Right ventricle myocardium inferior (tissue), 1 donor: ENCODE measurements at places on chromosomes 4 and X. TPM values are rescaled to one million over a fixed set of nuclear protein-coding genes. Genes with fewer than 3 reads are reported as not detected.

DNA sequence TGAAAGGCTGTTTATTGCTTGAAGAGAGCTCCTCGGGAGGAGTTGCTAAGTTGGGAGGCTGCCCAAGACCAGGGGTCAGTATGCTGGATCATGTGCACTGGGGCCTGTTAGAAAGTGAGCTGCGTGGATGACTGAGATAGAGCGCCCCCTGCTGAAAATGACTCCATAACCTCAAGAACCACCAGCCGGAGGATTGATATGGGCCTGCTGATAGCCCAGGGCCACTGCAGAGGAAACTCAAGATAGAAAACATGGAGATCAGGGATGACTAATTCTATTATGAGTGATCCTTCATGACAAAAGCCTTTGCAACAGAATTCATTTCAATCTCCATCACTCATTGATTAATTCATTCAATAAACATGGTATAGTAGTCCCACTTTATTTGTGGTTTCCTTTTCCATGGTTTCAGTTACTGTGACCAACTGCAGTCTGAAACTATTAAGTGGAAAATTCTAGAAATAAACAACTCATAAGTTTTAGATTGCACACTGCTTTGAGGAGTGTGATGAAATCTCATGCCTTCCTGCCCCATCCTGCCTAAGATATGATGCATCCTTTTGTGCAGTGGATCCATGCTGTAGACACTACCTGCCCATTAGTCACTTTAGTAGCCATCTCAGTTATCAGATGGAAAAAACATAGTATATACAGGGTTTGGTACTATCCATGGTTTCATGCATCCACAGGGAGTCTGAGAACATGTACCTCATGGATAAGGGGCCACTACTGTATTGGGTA lies 126.7 kb upstream of the MBNL3 start:
- DNase-seq: no peak

- no peak for DNase-seq
Measured at GRCh38 chr4:138226351-138226750, 15.8 kb downstream of the SLC7A11 start.

DNA sequence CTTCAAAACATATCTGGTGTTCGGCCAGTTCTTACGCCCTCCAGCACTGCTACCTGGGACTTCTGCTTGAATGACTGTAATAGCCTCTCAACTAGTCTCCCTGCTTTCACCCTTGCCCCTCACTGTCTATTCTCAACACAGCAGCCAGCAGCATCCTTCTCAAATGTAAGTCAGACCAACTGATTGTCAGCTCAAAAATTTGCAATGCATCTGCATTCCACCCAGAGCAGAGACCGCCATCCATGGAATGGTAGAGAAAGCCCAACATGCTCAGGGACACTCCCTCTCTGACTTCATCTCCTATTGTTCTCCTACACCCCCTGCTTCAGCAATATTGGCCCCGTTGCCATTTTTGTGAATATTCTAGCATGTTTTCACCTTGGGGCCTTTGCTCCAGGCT lies 5.9 kb downstream of the TLR7 start:
- DNase-seq: no peak

- no peak for DNase-seq
Measured at GRCh38 chr4:67104145-67104544, 441.2 kb downstream of the CENPC start.

GRCh38 chrX:73366696-73367095 lies 80.2 kb upstream of the CDX4 start:
- no peak for DNase-seq

The SMPX gene
- 661 TPM for total RNA-seq
